ENCODE measurements at places on chromosomes 1 and 21.

GRCh38 chr1:50109647-50110075 is 941 bp downstream of the ELAVL4 start:
- peak; percentile 2 for DNase-seq

- no peak for DNase-seq
Observed at GRCh38 chr1:175734642-175735041, 8.8 kb downstream of the TNR start.

DNA sequence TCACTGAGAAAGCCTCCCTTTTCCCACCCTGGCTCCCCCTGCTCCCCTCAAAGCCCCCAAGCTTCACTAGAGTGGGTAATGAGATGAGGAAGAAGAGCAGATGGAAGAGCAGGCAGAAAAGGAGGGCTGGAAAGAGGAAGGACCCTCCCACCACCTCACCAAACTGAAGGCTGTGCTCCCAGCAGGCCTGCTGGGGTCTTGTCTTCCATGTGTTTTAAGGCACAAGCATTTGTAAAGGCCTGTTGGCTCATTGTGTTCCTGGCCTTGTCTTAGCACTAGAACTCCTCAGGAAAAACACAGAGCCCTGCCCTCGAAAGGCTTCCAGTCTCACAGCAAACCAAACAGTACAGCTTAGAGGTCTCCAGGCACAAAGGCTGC is 51.5 kb downstream of the TOMM20 start:
- DNase-seq = no peak

GRCh38 chr1:41442697-41443251 is 41.7 kb downstream of the EDN2 start:
- peak; percentile 53 for DNase-seq

GRCh38 chr1:109923131-109923945 is 12.7 kb downstream of the CSF1 start:
- DNase-seq = no peak

DNA sequence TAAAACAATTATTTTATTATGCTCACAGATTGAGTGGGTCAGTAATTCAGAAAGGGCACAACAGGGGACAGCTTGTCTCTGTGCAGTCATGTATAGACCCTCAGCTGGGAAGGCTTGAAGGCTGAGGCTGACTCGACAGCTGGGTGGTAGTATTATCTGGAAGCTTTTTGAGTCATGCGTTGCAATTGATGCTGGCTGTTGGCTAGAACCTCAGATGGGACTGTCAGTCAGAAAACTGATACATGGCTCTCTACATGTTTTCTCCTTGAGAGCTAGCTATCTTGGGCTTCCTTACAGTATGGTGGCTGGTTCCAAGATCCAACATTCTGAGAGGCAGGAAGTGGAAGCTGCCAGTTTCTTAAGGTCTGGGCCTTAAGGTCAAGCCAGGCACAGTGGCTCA is 61.5 kb upstream of the SELENON start:
- no peak for DNase-seq

GRCh38 chr1:172184506-172185191 is 235.8 kb upstream of the C1orf105 start:
- DNase-seq = peak; percentile 31

GRCh38 chr1:193538680-193539079 is 352.3 kb upstream of the B3GALT2 start:
- DNase-seq = no peak

DNA sequence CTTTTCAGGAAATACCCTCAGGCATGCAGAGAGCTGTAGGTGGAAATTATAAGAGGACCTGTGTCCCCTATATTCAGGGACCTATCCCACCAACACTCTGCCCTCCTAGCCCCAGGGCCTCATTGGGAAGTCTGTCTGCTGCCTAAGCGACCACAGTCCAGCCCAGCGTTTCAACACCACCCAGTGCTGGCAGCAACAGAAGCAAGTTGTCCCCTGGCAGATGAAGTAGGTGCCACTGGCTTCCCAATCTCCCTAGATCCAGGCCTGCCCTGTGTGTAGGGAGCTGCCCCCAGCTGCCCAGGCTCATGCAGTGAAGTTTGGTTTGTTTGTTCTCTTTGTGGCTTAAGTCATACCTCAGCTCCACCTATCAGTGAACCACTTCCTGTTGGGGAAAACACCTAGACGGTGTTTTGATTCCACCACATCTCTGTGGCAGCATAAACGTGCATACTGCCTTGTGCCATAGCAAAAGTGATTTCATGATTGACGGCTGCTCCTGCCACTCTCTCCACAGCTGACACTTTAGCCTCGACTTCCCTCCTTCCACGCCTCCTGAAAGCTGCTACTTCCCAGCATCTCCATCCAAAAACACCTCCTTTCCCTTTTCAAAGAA is 8.1 kb upstream of the LEFTY1 start:
- DNase-seq = no peak

DNA sequence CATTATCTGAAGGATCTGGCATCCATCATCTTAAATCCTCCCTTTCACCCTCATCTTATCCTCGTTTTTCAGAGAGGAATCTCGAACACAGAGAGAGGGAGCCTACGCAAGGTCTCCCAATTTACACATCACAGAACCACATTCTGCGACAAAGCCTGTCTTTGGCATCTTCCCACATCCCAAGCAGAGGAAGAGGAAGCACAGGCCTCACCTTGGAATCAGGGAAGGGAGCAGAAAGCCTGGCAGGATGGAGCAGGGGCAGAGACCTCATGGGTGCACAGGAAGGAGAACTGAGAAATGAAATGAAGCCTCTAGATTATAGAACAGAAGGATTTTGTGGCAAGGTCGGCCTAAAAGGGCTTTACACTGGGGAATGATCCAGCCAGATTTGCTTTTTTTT is 5.8 kb downstream of the ABCB10 start:
- DNase-seq = no peak

- peak; percentile 69 for DNase-seq
Observed at GRCh38 chr1:98045211-98045766, 124.5 kb upstream of the DPYD start.

DNA sequence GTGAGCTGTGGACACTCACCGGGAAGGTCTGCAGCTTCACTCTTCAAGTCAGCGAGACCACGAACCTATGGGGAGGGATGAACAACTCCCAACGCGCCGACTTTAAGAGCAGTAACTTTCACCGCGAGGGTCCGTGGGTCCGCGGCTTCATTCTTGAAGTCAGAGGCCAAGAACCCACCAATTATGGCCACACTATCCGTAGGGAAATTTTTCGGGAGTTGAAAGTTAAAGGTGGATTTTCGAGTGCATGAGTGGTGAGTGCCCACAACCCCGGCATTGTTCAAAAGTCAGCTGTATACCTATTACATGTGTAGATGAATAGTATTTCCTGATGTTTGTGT is 19.7 kb downstream of the EXOC8 start:
- DNase-seq = no peak

DNA sequence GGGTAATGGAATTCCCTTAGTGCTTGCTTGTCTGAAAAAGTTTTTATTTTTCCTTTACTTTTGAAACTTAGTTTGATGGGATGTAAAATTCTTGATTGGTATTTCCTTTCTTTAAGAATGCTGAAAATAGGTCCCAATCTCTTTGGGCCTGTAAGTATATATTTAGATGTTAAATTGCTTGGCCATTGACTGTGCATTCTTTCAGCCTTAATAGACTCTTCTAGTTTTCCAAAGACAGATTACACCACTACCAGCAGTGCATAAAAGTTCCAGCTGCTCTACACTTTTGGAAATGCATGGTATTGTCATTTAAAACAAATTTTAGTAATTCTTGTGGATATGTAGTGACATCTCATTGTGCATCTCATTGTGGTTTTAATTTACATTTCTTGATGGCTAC is 464.8 kb upstream of the USP24 start:
- peak; percentile 77 for DNase-seq

DNA sequence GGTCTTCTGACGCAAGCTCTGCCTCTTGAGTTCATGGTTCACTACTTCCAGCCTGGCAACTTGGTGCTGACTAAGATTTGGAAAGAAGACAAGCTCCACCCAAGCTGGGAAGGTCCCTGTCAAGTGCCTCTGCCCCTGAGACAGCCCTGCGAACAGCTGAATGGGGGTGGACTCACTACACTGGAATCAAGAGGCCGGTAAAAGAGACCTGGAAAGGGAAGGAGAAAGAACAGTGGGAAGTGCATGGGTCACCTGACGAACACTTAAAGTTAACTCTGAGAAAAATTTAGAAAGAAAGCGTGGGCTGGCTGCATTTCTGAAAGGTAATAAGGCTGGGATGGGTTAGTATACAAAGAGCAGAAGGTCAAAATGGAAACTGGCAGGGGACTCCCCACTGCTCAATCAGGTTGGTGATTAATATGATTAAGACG is 26.1 kb upstream of the ZNF496 start:
- peak; percentile 68 for DNase-seq

GRCh38 chr1:11722538-11722937 is 13.4 kb upstream of the AGTRAP start:
- DNase-seq = no peak

- DNase-seq = no peak
Observed at GRCh38 chr1:7898962-7899361, 41.7 kb downstream of the TNFRSF9 start.

DNA sequence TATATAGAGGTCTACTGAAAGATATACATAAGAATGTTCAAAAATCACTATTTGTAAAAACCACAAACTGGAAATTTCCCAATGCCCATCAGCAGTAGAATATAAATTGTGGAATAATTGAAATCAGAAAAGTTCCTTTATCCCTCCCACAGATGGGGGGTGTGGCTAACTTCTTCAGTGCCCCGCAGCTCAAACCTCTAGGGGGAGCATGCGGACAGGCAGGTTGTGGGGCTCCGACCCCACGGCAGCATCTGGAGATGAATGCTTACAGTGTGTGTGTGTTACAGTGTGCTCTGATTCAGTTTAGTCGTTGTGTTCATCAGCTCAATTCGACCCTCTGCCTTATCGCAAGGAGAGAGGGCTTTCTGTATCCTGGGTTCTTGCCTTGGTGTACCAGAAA is 262.1 kb upstream of the LRRC7 start:
- DNase-seq = no peak

GRCh38 chr1:157162345-157162744 is 24.1 kb upstream of the ETV3 start:
- no peak for DNase-seq

DNA sequence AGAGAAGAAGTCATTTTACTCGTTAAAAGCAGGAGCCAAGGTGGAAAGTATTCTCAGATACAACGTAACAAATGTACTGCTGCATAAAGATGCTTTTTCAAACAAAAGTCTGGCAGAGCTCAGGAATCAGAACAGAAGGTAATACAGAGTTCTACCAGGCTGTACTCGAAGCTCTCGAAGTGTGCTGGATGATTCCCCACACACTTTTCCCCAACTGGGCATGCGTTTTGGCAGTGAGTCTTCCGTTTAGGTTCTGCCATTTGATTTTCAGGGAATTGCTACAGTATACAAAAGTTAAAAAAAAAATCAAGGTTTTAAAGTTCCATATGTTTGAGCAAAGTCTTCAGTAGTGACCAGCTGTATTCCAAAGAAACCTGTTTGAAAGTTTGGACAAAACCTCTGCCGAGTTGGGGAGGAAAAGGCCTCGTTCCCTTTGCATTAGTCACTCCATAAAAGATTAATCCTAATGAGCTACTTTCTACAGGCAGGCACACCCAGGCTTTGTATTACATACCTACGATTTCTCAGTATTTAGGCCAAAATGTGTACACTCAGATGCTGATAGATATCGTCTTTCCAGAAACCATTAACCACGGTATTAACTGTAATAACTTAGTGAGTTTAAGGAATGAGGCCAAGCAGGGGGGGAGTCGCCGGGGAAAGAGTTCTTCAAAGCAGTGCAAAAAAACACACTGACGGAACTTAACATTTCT is 477.1 kb downstream of the LMO4 start:
- DNase-seq = peak; percentile 95

DNA sequence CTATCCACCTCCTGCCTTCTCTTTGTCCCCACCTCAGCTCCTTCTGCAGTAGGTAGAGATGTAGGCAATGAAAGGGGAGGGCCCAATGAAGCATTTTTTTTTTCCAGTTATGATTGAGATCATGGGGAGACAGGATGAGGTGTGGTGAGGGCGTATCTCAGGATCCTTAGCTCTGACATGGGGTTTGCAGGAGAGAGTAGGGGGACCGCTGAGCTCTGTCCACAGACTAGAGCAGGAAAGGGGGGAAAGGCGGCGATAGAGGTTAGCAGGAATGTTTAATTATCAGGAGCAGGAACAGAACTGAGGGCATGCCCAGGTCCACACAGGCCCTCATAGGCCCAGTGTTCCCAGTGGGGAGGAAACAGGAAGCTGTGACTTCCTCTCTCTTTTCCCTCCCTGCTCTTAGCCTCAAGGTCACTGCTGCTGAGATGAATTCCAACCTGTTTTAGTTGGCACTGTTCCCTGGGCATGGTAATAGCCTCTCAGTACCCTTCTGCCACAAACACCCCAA is 901 bp upstream of the RXFP4 start:
- peak; percentile 27 for DNase-seq

DNA sequence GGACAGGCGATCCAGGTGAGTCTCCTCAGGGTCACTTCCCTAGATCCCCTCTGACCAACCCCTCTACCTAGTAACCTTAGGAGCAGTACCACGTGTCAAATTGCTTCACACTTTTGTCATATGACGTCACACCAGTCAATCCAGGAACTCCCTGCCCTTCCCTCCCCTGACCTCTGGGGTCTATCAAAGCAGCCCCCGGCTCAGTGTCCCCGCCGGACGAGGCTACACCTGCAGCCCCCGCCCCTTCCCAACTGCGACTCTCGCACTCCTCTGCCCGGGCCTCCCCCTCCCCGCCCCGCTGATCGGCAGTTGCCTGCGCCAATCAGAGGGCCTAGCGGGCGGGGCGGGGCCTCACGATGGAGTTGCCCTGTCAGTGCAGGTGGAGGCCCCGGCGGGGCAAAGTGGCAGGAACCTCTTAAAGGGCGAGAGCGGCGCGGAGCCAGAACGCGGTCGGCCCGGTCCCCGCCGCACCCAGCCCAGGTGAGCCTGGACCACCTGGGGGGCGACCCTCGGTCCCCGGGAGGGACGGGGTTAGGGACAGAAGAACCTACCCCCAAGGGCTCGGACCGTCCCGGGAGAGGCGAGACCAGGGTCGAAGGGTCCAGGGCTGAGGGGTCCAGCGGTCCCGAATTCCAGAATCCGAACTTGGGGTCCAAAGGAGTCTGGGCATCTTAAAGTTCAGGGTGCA is 27.5 kb upstream of the EPB41 start:
- DNase-seq = peak; percentile 52

- DNase-seq = no peak
Observed at GRCh38 chr1:36796106-36796590, 238.2 kb downstream of the GRIK3 start.

DNA sequence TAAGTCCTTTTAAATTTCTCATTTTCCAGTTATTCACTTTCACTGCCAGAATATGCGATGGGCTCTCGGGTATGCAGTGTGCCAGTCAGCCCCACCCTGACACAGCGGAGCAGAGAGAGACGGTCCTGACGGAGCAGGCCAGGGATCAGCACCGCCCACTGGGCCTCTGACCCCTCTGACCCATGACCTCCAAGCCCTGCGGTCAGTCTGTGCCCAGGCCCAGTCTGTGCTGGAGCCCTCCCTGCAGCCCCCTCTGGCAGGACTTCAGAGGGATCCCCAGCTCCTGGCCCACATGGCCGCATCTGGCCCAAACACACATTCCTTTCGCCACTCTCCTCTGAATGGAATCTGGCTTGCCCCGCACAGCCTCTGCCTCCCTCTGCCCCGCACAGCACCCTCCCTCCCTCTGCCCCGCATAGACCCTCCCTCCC is 43.4 kb upstream of the COL6A2 start:
- DNase-seq = peak; percentile 51

GRCh38 chr1:11501491-11501897 is 22.5 kb downstream of the DISP3 start:
- DNase-seq = no peak

GRCh38 chr1:204848579-204848978 is 22.1 kb upstream of the NFASC start:
- DNase-seq = no peak

GRCh38 chr1:151773702-151774101 is 10.4 kb upstream of the MRPL9 start:
- DNase-seq = peak; percentile 79

GRCh38 chr1:90526954-90527353 is 190.1 kb downstream of the BARHL2 start:
- no peak for DNase-seq
